ENCODE measurements at places on chromosomes 1 and 21.

DNA sequence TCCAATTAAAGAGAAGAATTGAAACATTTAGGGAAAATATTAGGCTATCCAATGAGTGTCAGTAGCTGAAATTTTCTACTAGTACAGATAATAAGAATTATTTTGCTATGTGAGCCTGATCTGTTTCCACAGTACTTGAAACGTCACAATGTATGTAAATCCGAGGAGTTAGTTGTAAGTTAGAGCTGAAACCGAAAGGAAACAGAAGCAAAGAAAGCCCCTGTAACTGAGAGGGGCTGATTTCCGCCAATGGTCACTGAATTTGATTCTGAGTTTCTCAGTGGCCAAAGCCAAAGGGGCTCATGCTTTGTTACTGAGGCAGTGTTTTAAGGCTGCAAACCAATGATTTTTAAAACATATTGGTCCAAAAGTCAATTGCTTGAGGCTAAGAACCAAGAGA, 168.3 kb upstream of the DUSP10 start:
- DNase-seq: no peak

DNA sequence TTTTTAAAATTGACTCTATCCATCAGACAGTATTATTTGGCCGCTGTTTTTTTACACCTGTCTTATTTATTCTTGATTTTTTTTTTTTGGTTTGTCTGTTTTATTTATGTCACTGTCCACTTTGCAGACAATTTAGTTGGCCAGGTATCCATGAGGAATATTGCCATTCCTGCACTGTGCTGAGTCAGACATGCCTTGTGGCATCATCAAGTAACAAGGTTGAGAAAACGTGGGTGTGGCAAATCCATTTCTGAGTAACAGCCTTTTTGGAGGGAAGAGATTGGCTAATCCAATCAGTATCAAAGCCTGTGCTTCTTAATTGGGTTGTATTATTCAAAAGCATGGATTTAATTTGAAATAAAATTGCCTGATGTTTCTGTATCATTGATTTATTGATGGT, 463.1 kb downstream of the USP25 start:
- DNase-seq: no peak

GRCh38 chr1:9996624-9997582, at the start of gene RBP7:
RBP7 (plus strand) TSS chr1:9997228; CDS start chr1:9997259, 31 bp downstream.
- DNase-seq: peak; percentile 6

DNA sequence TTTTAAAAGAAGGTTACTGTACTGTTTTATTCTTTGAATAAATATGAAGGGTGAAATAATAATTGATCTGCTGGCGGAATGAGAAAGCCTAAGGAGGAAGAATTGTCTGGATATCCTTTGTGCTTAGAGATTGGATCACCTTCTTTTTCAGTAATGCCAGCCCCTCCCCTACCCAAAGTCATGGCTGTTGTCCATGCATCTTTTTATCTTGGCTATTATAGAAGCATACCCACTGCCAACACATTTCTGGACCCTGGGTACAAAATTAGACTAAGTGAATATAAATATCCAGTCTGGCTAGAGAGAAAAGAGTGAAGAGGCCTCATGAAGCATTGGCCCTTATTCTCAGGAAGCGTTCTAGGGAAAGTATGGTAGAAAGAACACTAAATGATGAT, 28.1 kb downstream of the AK4 start:
- no peak for DNase-seq

DNA sequence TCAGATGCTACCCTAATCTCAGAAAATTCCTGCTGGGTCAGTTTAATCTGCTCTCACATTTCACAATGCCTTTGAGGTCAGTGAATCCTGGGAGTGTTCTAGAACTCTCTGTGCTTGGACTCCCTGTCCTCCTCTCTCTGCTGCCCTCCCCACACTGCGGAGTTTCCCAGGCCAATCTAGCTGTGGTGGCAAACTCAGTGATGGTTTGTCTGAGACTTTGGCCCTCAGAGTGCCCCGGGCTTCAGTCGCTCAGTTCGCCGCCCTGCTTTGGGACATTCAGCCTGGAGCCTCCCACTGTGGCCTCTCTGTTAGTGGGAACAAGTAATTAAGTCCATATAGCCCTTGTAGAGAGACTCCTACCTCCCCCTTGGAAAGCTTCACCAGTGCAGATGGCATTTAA, 7.1 kb downstream of the C1orf226 start:
- DNase-seq: no peak

- DNase-seq: no peak
Observed at GRCh38 chr1:184060316-184060715, 8.8 kb downstream of the TSEN15 start.

DNA sequence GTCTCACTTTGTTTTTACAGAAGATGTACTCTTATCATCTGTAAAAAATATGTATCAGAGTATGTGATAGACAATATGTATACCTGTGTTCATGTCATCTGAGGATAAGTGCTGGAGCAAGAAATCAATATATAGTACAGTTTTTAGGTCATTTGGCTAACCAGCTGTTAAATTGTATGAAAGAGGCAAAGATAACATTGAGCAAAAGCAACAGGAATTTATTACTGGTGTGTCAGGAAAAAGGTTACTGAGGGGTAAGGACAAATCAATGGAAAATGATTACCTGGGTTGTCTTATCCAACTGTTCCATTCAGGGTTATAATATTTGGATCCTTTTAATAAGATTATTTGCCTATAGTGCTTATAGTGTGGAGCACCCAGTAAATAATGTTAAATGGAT, 4.9 kb downstream of the HIPK1 start:
- no peak for DNase-seq

GRCh38 chr1:77977989-77978292, 931 bp downstream of the FUBP1 start:
- DNase-seq: no peak

- no peak for DNase-seq
Observed at GRCh38 chr1:231240531-231240882, 505 bp upstream of the GNPAT start.

GRCh38 chr1:243397613-243398321, 141.9 kb downstream of the SDCCAG8 start:
- no peak for DNase-seq

DNA sequence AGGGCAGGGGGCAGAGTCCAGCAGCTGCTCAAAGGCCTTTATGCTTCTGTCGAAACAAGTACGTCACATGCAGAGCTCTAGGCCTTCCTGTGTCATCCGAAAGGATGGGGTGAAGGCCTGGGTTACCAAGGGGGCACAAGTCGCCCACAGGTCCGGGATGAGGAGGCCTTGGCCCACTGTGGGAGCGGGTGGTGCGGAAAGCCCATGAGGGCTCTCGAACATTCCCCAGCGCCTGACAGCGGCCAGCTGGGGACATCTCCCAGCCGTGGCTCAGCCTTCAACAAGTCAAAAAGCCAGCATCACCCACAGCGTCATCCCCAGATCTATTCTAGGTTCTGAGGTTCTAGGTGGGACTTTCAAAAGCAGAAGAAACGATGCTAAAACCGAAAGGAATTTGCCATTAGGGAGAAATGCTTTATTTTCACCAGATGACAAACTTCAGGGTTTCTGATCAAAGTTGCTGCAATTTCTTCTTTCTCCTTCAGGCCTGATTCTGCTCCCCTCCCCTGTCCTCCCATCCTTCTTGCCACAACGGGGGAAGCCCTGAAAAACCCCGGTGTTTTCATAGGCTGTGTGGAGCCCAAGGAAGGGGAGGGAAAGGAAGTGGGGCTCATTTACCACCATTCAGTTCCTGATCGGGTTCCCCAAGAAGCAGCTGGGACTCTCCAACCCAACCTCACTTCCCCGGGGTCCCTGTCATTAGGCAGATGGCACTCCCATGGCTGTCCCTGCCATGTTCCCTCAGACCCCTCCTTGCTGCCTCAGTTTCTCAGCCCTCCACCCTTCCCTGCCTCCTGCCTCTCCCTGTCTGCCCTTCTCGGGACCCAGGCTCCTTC, 17.6 kb downstream of the GPR137B start:
- no peak for DNase-seq

DNA sequence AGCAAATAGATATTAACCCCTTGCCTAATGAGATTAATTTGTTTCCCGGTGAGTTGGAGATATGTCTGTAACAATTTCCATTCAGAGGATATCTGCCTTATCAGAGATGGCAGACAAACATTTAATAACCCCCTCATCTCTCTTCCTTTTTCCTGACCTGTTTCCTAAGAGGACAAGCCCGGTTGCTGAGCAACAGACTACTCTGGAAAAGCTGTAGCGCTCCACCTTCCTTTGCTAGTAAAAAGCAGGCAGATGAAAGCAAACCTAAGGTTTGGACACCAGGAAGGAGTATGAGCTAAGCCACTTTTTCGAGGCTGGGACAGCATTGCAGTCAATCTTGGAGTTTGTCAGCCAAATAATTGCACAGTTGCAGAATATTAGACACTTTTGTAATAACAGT, 82.4 kb downstream of the RGS21 start:
- no peak for DNase-seq

DNA sequence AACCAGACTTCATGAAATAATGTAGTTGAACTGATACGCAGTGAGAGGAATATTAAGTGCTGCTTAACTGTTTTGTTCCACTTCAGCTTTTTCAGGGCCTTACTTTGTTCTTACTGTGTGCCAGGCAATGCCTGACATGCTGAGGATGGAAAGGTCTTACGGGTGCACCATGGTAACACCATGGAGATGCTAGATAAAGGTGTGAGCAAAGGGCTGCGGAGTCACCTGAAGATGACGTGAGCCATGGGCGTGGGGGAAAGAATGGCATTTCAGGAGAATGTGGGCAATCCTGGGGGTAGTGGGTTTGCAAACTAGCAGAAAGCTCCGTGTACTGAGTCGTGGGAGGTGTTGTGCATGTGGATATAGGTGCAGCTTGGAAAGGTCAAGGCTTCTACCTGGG, 27.3 kb downstream of the MAN1C1 start:
- no peak for DNase-seq

GRCh38 chr1:19363536-19364152, 51.5 kb downstream of the SLC66A1 start:
- no peak for DNase-seq

- DNase-seq: no peak
Observed at GRCh38 chr1:239778208-239778813, 313.4 kb upstream of the FMN2 start.

GRCh38 chr1:201769966-201770365, 59.0 kb upstream of the IPO9 start:
- no peak for DNase-seq

DNA sequence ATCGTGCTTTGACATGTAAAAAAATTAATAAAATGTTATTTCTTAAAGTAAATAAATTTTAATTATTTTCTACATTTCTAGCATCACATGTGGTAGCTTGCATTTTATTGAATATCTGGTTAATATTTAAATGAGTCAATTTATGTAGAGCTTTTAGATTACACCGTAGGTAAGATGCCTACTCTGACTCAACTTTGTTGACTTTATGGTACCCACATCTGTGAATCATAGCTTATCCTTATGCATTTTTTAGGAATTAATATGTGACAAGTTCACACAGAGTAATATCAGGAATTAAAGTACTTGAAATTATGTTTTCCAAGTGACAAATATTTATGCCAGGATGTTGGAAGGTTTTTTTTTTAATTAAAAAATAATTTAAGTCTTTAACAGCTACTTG, 120.7 kb downstream of the LEPR start:
- DNase-seq: no peak

DNA sequence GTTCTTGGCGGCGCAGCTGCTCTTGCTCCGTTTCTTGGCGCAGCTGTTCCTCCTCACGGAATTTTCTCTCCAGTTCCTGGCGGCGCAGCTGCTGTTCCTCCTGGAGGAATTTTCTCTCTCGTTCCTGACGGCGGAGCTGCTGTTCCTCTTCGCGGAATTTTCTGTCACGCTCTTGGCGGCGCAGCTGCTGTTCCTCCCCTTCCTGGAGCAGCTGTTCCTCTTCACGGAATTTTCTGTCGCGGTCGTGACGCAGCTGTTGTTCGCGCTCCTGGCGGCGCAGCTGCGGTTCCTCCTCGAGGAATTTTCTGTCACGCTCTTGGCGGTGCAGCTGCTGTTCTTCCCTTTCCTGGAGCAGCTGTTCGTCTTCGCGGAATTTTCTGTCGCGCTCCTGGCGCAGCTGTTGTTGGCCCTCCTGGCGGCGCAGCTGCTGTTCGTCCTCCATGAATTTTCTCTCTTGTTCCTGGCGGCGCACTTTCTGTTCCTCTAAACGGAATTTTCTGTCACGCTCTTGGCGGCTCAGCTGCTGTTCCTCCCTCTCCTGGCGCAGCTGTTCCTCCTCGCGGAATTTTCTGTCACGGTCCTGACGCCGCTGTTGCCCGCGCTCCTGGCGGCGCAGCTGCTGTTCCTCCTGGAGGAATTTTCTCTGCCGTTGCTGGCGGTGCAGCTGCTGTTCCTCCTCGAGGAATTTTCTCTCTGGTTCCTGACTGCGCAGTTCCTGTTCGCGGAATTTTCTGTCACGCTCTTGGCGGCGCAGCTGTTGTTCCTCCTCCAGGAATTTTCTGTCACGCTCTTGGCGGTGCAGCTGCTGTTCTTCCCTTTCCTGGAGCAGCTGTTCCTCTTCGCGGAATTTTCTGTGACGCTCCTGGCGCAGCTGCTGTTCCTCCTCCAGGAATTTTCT, 7.0 kb downstream of the TCHH start:
- DNase-seq: no peak

- no peak for DNase-seq
Observed at GRCh38 chr1:148292915-148293314, 140.8 kb upstream of the NBPF11 start.

- DNase-seq: no peak
Observed at GRCh38 chr1:3790952-3791351, 5.3 kb downstream of the LRRC47 start.

GRCh38 chr1:90732136-90732535, 15.0 kb upstream of the BARHL2 start:
- DNase-seq: no peak

GRCh38 chr1:156476501-156477298, 23.9 kb downstream of the MEF2D start:
- peak; percentile 23 for DNase-seq

- DNase-seq: peak; percentile 33
Observed at GRCh38 chr1:112172294-112172882, 182.9 kb upstream of the KCND3 start.

DNA sequence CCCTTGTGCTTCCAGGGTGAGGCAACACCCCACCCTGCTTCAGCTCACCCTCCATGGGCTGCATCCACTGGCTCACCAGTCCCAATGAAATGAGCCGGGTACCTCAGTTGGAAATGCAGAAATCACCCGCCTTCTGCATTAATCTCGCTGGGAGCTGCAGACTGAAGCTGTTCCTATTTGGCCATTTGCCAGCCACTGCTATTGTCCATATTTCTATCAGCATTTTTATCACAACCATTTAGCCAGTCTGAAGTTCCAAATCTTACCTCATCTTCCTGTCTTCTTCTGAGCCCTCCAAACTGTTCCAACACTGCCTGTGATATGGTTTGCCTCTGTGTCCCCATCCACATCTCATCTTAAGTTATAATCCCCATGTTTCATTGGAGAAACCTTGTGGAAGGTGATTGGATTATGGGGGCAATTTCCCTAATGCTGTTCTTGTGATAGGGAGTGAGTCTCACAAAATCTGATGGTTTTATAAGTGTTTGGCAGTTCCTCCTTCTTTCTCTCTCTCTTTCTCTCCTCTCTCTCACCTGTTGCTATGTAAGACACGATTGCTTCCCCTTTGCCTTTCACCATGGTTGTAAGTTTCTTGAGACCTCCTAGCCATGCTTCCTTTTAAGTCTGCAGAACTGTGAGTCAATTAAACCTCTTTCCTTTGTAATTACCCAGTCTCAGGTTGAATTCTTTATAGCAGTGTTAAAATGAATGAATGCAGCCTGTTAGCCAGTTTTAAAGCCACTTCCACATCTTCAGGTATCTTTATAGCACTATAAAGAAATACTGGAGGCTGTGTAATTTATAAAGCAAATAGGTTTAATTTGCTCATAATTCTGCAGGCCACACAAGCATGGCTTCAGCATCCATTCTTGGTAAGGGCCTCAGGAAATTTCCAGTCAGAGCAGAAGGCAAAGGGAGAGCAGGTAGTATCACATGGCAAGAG, 203.5 kb downstream of the FCRL5 start:
- DNase-seq: no peak

- no peak for DNase-seq
Observed at GRCh38 chr21:18368205-18368604, 35.4 kb downstream of the TMPRSS15 start.
